AG09319 (cell line): ENCODE measurements at places on chromosomes 16 and 17.

GRCh38 chr17:58043221-58044181 is 36.5 kb upstream of the SRSF1 start:
- DNase-seq = no peak

DNA sequence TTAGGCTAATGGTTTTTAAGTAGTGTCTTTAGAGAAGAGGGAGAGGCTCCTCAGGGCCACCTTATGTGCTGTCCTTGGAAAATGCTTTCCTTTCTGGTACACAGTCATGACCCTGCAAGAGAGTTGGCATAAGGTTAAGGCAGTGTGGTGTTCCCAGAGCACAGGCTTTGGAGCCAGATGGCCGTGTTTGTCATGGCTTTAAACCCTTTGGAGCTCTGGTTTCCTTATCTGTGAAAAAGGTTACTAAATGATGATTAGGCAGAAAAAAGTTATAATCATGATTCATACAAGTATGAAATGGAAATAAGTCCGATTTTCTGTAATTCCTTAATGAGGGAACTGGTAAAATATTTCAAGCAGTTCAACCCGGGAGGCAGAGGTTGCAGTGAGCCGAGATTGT is 13.2 kb downstream of the UTP4 start:
- no peak for DNase-seq

DNA sequence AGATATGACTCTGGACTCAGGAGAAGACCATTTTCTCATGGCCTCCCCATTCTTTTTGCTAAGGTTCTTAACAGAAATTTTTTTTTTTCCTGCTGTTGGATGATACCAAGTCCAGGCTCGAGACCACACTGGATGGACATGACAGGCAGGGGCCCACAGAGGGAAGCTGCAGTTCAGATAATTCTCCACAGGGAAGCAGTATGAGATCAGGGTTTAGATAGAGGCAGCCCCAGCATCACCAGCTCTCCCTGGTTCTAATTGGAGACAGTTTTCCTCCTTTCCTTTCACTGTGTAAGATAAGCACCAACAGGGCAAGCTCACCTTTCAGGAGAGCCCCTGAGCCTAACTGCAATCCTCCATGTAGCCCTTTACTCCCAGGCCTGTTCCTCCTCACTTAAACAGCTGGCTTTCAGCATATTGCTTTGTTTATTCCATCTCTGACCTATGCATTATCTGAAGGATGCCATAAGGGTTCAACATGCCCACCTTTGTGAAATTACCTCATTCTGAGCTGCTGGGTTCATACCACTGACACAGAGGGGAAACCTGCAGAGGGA is 108.1 kb downstream of the SNX11 start:
- no peak for DNase-seq

DNA sequence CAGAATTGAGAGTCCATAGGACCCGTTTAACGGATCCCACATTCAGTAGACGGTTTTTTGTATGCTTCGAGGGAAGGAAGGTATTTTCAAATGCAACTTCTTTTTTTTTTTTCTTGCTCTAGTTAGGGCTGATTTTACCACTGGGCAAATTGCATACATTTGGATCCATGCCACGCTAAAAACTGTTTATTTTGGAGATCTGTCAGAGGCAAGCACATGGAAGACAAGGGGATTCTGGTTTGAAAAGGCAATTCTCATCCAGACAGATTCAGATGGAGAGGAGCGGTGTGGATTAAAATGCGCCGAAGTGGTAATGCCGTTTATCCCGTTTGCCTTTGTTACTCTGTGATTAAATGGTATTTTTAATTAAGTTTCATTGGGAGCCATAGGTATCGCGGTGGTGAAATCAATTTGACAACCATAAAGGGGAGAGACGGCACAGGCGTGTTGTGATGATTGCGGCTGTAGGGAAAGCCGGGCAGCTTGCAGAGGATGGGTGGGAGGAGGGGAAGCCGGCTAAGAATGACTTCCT is 170.4 kb downstream of the IRX3 start:
- no peak for DNase-seq

GRCh38 chr16:87172632-87173031 is 144.6 kb downstream of the C16orf95 start:
- DNase-seq = no peak

GRCh38 chr16:1218061-1218929 is 6.8 kb downstream of the TPSG1 start:
- DNase-seq = no peak

- DNase-seq = no peak
Measured at GRCh38 chr17:10384175-10384574, 11.4 kb upstream of the MYH13 start.

GRCh38 chr17:48134912-48135480 is 27.4 kb downstream of the SNX11 start:
- DNase-seq = no peak

DNA sequence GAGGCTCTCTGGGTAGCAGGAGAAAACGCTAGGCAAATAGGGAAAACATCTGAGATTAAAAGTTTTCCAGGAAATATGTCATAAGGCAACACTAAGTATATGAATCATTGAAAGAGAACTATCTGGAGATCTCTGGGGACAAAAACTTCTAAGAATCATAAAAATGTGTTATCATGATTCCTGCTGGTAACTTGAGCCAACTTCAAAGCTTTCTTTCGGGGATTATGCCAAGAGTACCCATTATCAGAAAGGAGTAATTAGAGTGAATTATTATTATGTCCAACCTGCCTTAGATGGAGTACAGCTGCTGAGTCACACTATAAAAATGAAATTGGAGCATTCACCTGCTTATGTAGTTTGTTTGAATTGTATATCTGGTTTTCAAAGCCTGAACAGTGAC is 488.5 kb upstream of the SOX9 start:
- no peak for DNase-seq

DNA sequence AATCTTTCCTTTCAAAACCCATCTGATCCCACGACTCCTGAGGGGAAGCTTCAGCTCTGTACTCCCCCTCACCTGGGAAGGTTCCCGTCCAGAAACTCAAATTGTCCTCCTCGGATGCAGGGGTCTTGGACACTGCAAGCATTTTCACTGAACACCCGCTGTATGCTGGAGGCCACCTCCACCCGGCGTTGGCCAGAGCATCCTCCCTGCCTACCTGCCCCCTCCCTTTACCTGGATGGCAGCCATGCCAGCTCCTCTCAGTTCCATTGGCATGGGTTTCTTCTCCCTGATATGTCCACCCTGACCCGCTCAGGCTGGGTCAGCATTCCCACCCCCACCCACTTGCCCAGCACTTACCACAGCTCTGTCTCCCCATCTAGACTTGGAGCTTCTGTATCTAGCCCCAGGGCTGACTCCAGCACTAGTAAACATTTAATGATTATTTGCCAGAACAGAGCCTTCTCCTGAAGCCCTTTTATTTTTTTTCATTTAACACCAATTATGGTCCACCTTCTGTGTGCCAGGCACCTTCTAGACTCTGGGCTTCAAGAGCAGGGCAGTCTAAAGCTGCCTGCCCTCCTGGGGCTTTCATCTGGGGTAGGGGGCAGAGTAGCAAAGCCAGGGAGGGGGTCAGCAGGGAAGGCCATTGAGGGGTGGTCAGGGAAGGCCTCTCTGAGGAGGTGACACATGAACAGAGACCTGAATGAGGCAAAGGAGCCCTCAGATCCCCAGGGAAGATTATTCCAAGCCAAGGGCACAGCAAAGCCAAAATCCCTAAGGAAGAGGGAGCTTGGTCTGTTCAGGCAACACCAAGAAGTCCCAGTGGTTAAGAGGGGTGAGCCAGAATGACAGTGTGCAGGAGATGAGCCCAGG is 8.9 kb upstream of the KRT19 start:
- no peak for DNase-seq

DNA sequence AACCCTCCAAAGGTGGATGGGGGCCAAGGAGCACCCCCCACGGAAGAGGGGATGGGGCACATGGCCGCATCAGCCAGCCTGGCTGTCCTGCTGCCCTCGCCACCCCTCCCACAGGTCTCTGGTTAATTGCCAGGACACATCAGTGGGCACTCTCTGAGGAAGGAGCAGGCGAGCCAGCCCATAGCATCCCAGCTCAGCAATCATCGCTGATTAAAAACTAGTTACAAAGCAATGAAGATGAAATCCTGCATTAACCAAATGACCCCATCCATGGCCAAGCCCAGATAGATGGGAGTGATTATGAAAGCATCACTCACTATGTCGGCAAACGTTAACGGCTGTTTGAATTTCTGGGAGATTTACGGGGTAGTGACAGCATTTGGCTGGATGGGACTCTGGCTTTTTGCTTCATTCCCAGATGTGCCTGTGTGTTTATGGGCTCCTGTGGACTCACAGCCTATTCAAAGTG is 45.3 kb downstream of the CCDC182 start:
- DNase-seq = no peak

DNA sequence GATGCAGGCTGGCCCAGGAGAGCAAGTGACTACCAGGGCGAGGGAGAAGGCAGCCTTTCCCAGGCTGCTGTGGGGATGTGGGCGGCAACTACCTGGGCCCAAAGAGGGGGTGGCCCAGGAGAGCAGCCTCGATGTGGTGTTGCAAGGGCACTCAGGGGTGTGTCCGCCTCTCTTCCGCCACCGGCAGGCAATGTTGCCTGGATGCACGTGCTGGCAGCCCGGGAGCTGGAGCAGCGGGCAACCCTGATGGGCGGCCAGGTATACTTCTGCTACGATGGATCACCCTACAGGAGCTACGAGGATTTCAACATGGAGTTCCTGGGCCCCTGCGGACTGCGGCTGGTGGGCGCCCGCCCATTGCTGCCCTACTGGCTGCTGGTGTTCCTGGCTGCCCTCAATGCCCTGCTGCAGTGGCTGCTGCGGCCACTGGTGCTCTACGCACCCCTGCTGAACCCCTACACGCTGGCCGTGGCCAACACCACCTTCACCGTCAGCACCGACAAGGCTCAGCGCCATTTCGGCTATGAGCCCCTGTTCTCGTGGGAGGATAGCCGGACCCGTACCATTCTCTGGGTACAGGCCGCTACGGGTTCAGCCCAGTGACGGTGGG is 2.7 kb downstream of the HSD3B7 start:
- no peak for DNase-seq

- no peak for DNase-seq
Measured at GRCh38 chr16:19882646-19883045, 2.0 kb downstream of the GPRC5B start.

DNA sequence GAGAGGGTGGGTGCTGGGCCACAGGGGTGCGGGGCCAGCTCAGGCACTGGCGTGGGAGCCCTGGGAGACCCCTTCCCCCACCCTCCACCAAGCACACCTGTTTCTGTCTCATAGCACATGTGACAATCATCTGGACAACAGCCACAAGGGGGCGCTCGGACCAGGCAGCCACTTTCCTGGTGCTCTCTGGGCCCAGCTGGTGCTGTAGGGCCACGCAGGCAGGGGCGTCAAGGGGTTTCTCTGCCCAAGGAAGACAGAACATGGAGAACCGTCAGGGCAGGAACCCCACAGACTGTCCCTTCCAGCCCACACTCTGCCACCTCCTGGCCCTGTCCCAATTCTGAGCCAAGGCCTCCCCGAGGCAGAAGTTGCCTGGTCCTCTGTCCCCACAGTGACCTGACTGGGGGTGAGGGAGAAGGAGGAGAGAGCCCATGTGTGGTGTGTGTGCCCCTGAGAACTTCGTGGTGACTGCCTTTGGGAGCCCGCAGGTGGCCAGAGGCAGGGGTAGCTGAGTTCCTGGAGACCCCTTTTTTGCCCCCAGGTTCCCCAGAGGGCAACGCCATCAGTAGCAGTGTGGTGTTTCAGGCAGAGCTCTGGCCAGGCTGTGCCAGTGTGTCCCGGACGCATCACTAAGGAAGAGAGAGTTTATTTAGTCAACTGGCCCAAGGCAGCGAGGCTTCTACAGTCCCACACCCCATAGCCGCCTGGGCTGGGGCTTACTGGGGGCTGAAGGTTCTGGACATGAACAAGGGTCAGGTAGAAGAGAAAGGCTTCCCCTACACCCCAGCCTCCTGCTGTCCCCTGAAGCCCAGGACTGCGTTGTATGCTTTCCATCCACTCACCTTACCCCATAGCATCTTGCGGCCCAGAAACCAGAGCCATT is 3.1 kb upstream of the SETD6 start:
- no peak for DNase-seq

DNA sequence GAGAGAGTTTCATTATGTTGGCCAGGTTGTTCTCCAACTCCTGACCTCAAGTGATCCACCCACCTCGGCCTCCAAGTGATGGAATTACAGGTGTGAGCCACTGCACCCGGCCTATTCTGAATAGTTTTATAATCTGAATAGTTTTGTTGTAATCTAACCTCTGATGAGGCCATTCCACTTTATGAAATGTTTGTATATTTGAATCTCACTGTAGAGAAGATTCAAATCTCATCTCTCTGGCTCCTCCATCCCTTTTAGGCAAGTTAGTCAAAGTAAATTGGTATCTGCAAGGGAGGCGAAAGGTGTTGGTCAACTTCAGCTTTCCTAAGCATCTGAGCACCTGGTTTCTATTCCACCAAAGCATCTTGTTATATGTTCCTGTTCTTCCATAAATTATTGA is 131.2 kb downstream of the BRIP1 start:
- no peak for DNase-seq

GRCh38 chr17:81386141-81386645 is 9.1 kb upstream of the BAHCC1 start:
- DNase-seq = no peak
